Fibroblast of skin of right quadriceps (primary cell): ENCODE measurements at places on chromosomes 12 and 14.

- DNase-seq = peak; percentile 59
Measured at GRCh38 chr12:69274861-69275260, 35.5 kb downstream of the CPSF6 start.

DNA sequence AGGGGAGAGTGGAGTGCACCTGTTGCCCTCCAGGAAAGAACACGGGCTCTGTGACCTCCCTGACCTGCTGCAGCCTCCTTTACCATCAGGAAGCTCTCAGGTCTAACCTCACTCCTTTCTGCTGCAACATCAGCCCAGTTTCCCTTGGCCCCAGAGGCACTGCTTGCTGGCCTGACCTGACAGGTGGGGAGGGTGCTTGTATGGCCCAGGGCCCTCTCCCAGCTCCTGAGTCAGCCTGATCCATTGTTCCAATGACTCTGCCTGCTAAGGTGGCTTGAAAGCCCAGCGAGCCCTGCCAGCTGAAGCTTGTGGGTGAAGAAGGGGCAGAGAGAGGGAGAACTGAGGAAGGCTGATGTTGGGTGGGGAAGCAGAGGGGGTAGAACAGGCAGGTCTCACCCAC is 13.2 kb upstream of the KRT78 start:
- DNase-seq = no peak

GRCh38 chr14:44699391-44699790 is 192.3 kb upstream of the FSCB start:
- DNase-seq = no peak

GRCh38 chr12:115941362-115941761 is 336.1 kb downstream of the MED13L start:
- DNase-seq = peak; percentile 53

DNA sequence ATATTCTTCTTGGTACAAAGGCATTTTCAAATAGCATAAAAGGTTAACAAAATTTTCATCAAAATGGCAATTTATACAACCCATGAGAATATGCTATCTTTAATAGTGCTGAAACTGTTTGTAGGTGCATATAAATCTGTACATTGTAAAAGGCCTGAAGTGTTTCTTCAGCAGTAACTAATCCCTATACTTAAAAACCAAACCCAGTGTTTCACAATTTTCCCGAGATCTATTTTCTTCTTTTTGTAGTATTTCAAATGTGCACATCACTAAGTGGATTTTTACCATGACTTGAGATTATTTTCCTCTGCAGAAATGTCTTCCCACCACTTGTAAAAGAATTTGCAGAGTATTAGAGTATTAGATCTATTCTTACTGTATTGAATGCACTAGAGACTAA is 76.5 kb downstream of the FERMT2 start:
- DNase-seq = no peak

- DNase-seq = peak; percentile 61
Measured at GRCh38 chr12:114746297-114747011, 62.5 kb upstream of the TBX3 start.

GRCh38 chr12:110248096-110248447 is 33.0 kb upstream of the ATP2A2 start:
- DNase-seq = peak; percentile 29

DNA sequence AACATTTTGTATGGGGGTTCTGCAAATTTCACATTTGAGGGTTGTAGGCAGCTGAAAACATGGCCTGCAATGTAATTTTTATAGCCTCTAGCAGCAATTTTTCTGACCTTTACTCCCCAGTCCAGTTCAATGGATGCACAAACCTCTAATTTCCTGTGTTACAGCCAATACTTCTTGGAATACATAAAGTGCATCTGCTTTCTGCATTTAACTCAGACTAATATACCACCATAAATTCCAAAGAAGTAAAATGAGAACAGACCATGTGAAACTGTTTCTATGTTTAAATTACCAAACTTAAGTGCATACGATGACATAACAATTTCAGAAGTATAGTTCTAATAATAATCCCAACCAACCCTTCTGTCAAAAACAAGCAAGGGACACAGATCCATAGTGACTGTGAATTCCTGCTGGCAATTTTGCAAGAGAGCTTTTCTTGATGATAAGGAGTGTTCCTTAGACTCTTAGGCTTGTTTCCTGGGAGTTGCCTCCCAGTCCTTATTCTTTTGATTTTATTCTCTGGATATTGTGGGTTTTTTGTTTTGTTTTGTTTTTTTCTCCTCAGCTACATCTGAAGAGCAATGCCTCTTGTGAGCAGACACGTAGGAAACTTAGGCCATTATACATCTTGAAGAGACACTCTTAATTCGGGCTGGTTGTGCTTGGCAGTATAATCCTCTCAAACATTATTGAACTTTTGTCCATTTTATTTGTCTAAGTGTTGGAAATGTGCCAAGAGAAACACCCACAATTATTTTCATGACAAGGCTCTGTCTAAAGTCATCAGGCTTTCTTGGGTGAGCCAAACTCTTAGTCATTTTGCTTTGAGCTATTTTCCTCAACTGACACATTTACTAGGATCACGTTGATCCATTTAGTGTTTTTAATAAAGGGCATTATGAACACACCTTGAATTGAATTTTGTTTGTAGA is 51.3 kb upstream of the RERGL start:
- peak; percentile 55 for DNase-seq

DNA sequence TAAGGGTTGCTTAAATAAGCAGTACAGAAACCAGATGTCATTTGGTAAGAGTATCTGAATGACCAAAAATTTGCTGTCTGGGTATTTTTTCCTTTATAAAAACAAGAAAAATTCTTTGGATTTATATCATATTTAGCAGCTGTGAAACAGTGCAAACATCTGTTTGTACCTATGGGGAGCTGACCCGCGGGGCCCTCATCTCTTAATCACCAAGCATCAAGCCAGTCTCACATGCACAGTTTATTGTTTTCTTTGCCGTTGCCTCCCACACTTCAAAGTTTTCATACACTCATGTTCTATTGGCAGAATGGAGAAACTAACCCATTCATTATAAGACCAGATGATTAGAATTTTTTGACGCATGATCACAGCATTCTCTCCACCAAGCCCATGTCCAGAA is 142.2 kb downstream of the BMP4 start:
- DNase-seq = peak; percentile 6

- peak; percentile 20 for DNase-seq
Measured at GRCh38 chr12:16300122-16300521, 22.6 kb upstream of the SLC15A5 start.

GRCh38 chr12:100942984-100943749 is 148.6 kb downstream of the ANO4 start:
- no peak for DNase-seq

DNA sequence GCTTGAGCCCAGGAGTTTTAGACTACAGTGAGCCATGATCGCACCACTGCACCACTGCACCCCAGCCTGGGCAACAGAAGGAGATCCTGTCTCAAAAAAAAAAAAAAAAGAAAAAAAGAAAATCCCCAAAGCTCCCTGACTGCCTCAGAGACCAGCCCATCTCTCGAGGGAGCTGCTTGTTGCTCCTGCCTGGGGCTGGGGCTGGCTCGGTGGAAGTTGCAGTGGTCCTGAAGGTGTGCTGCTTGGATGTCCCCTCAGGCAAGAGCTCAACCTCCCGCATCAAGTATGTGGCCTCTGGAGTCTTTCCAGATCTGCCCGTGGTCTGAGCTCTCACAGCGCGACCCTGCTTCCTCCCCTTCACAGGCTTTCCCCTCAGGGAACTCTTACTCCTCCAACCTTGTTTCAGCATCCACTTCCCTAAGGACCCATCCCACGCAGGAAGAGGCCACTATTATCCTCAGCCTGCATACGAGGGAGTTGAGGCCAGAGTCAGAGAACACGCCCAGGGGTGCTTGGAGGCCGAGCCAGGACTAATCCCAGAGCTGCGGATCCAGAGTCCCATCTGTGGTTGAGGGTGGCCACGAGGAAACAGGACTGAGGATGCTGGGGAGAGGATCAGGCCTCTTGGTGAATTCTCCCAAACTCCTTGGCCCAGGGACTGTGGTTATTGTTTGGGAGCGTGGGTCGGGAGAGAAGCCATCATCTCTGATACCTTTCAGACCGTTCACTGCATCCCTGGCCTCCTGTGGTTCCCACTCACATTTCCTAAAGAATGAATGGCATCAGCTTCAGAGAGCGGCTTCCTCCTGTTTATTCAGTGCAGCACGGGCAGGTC is 624.6 kb downstream of the AACS start:
- no peak for DNase-seq

DNA sequence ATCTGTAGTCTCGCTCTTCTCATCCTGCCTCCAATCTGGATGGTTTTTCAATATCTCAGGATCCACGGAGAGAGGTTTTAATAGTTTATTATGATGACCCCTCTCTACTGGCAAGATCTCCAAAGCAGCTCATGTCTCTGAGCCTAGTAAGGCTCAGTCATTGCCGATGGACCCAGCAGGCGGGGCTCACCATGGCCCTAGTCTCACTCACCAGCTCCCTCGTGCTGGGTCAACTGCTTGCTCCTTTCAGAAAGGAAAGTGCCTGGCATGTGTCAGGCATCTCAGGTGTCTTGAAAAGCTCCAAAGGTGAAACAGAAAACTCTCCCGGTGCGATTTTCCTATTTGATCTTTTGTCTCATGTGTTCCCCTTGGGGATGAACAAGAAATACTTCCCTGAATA is 179.0 kb downstream of the CALM1 start:
- DNase-seq = no peak

- DNase-seq = no peak
Measured at GRCh38 chr12:57725851-57726150, 12.7 kb downstream of the AGAP2 start.

DNA sequence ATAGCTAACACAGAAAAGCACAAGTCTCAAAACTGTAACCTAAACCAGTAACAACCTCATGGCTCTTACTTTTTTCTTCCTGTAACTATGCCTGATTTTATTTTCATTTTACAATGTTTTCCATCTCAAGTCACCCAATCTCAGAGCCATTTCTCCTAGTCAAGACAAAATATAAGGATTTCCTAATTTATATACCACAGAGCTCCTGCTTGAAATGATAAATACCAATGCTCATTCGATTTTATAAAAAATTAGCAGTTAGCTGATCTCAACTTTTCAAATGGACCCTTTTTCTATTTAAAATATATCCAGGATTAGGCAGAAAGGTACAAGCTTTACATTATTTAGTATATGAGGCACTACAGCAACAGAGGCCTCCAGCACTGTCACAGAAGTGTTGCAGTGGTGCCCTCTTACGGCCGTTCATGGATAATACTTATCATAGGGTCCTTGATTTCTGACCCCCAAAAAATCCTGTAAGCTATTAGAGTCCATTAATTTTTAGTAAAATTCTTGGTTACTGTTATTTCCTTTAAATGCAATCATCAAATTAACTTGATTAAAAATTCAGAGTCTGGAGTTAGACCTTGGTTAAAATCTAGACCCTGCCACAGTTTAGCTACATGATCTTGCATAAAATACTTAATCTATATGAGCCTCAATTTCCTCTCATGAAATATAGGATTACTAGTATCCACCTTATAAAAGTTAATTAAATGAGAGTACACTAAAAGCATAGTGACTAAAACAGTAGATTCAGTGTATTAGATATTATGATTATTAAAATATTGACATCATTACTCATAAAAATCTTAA is 68.3 kb downstream of the SEC23A start:
- no peak for DNase-seq

- DNase-seq = peak; percentile 63
Measured at GRCh38 chr12:53190108-53190729, 9.5 kb upstream of the CSAD start.

DNA sequence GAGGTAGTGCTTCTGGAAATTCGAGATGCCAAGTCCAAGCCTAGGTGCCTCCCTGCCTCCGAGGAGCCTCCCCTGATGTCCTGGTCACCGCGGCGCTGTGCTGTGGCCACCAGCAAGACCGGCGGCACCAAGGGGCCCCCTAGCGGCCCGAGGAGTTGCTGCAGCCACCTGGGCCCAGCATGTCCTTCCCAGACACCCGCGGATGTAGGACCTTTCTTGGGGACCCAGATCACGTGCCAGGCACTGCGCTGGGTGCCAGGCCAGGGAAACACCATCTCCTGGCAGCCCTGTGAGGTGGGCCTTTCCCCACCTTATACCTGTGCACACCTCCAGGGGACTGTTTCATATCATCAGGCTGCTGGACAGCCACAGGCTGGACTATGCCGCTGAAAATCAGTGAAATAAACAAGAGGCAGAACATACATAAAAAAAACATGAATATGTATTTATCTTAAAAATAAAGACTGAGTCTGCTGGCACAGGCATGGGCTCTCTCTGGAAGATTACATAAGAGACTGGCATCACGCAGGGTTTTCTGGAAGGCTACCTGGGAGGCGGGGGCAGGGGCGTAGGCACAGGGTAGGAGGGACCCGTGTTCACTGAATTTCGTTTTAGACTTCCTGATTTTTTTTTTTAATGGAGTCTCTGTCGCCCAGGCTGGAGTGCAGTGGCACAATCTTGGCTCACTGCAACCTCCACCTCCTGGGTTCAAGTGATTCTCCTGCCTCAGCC is 15.9 kb upstream of the HHIPL1 start:
- peak; percentile 61 for DNase-seq

DNA sequence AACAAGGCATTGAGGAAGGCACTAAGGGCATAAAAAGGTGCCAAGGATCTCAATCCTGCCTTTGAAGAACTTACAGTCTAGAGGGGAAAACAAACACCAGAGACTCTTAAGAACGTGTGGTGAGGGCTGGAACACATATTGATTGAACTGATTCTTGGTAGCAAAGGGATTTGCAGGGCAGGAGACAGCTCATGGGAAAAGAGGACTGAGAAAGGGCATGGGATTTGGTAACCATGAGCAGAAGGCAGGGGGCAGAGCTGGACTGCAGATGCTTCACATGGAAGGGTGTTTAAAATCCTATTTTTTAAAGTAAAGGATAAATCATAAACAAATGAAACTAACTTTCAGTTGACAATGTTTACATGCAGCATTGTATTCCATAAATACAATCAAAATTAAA is 203.1 kb downstream of the ITPR2 start:
- peak; percentile 42 for DNase-seq

GRCh38 chr12:91871751-91872150 is 273.9 kb downstream of the BTG1 start:
- no peak for DNase-seq

GRCh38 chr12:58433959-58434358 is 486.3 kb downstream of the LRIG3 start:
- DNase-seq = peak; percentile 49

DNA sequence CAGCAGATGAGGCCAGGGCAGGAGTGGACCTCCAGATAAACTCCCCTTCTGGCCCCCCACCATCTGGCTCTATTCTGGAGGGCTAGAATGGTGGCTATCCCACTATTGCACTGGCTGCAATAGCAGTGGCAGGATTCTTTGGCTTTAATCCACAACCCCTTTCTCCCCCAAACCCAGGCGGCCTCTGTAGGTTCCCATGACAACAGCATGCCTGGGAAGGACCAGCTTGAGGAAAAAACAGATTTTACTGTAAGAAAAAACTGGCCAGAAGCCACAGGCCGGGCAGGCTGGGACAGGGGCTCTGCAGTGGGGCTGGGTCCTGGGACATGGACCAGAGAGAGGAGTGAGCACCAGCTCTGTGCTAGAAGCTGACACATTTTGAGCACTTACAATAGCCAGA is 13.6 kb upstream of the ACVR1B start:
- DNase-seq = no peak
